ENCODE measurements at places on chromosomes 16 and 17.

DNA sequence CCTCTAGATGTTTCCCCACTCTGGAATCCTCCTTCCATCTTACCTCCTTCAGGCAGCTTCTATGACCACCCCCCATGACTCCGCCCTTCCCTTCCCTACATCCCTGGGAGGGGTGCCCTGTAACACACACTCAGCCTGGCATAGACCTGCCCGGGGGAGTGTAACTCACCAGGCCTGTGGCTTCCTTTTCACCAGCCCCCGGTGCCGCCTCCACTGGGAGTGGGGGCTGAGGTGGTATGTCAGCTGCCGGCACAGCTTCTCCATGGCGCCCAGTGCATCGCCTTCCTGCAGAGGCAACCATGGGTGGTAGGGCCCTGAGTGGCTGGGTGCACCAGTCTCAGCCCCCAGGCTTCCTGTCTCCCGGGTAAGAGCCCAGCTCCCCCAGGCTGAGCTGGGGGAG, 32.3 kb downstream of the TRPV2 start:
- DNase-seq: no peak

DNA sequence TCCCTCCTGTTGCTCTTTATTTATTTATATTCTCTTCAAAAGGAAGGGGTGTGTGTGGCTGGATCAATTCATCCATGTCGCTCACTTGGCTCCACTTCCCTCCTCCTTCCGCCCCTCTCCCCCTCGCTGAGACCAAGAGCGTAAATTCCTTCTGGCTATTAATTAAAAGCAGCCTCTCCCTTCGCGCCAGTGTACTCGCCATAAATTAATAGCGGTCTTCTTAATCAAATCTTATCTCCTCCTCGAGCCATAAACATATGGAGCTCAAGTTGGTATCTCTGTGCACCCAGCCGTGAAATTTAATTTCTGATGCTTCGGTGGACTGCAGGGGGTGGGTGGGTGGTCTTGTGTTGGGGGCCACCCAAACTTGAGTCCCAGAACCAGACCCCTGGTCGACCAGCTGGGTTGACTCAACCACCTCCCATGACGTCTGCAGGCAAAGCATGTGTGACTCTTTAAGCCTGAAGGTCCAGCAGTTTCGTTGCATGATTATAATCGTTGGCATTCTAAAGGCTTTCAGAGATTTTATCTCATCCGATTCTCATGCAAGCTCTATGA, 57.9 kb downstream of the SDK2 start:
- DNase-seq: no peak

- DNase-seq: no peak
Measured at GRCh38 chr16:78930561-78930960, 670.0 kb downstream of the MAF start.

- DNase-seq: no peak
Measured at GRCh38 chr17:10661437-10661836, 4.3 kb upstream of the MYH3 start.

DNA sequence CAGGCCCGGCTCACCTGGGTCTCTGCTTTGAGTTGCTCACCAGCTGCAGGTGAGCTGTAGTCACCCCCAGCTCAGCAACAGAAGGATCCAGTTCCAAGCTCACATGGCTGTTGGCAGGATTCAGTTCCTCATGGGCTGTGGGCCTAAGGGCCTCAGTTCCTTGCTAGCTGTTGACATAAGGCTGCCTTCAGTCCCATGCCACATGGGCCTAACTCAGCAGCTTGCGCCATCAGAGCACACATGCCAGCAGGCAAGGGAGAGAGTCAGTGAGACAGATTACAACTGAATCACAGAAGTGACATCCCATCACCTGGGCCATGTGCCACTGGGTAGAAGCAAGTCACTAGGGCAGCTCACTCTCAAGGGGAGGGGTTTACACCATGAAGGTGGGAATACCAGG, 24.7 kb downstream of the PSMD7 start:
- no peak for DNase-seq

GRCh38 chr17:76935331-76935730, 67.1 kb downstream of the MGAT5B start:
- DNase-seq: no peak

DNA sequence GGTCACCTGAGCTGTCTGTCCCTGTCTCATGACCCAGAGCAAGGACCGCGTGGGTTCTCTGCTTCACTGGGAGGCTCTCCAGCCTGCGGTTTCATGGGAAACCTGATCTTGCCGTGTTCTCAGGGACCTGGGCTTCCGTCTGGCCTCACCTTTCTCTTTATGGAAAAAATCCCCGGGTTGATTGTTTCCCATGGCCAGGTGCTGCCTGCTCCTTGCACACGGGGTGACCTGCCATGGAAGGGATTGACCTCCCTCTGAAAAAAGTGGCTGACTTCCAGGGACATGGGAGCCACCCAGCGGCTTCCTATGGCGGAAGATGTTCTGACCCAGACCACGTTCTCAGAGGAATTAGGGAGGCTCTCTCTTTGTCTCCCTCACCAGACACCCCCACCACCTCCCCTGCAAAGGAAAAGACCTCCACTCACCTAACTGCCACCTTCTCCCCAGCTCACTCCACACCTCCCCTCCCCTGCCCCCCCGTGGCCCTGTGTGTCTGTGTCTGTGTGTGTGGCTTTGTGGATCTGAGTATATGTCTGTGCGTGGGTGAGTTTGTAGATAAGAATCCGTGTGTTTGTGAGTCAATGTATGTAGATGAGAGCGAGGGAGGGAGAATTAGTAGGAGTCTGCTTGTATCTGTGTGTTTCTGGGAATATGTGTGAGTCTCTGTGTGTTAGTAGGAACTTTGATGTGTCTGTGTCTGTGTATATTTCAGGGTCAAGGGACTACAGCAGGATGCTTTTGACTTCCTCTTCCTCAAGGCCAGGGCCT, 154.6 kb downstream of the NTN1 start:
- no peak for DNase-seq

GRCh38 chr16:10083301-10083700, 98.9 kb downstream of the GRIN2A start:
- DNase-seq: no peak

DNA sequence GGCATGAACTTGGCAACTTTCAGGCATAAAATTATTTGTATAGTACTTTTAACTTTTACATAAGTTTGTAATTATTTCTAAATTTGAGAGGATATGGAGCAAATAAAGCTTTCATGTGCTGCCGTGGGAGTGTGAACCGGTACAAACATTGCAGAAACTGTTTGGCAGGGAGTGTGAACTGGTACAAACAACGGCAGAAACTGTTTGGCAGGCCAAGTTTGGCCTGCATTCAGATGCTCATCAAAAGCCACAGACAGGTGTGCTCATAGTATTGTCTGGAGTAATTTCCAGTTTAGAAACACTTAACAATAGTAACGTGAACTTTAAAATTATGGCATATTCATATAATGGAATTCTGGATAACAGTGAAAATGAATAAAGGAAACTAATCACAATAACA, 73.8 kb upstream of the ATP2A3 start:
- DNase-seq: no peak

GRCh38 chr16:59604354-59604753, 870.2 kb upstream of the GOT2 start:
- no peak for DNase-seq

DNA sequence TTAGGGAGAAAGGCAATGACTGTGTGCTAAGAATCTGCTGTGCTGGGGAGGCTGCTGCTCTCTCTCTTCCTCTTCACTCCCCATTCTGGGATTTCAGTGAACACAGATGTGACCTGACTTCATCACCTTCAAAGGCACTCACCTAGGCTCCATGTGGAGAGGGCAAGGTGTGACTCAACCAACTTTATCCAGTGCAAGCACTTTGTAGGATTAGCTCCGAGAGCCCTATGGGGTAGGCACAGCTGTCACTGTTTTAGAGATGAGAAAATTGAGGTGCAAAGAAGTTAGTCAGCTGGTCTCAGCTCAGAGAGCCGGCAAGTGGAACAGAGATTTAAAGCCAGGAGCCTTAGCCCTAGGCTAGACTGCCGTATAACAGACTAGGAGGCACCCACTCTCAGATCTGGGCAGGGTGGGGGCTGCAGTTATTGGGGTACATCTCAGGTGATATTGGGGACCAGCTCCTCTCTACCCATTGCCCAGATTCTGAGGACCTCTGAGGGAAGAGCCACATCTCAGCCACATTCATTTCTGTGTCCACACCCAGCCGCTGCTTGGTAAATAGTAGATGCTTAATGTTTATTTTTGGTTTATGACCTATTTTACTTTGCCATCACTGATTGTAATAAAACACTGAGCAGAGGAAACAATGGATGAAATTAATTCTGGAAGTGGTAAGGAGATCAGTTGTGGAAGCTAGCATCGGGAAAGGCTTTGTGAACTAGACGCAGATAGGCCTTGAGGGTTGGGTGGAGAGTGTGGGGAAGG, 138.8 kb downstream of the CCDC182 start:
- no peak for DNase-seq

GRCh38 chr16:23868136-23868535, 32.4 kb downstream of the PRKCB start:
- no peak for DNase-seq

GRCh38 chr16:72066747-72067146, 3.7 kb downstream of the HPR start:
- peak; percentile 16 for DNase-seq

DNA sequence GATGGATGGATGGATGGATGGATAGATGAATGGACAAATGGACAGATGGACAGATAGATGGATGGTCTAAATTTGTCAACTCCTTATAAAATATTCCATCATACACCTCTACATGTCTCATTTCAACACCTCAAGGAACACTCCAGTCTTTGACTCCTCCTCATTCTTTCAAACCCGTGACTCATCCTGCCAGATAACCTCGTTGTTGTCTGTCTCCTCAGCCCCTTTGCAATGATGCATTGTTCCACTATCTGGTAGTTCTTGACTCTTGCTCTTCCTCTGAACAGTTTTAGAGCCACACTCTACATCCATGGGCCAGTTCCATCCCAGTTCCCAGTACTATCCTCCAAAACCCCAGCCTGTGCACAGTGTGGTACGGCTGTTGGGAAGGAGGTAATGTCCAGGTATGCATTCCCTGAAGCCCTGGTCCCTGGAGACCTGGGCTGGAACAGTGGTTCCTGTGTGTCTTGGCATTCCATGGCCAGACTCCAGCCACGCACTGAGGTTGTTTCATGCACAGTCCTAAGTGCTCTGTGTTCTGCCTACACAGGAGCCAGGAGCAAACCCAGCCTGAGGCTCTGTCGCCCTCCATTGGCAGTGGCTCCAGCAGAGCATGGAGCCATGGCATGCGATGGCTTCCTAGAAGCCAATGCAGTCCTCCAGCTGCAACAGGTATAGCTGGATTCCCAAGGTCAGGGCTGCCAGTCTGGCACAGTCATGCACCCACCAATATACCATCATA, 105.7 kb downstream of the C17orf67 start:
- no peak for DNase-seq

GRCh38 chr17:43365356-43365755, 33.4 kb upstream of the ARL4D start:
- no peak for DNase-seq

DNA sequence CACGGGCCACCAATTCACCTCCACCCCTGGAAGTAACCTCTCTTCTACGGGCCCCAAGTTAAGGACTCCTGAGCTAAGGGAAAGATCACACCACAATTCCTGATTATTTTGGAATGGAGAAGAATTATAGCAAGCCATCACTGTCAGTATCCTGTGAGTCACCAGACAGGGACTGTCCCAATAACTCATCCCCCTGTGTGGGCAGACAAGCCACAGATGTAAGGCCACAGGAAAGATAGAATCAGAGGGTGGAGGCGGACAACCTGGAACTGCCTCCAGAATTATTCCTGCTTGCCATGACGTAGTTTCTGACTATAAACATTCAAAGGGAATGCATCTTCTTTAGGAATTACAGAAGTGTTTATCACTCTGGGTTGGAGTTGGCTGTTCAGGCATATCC, 5.8 kb upstream of the MYO1D start:
- DNase-seq: no peak

- DNase-seq: no peak
Measured at GRCh38 chr17:51778842-51779241, 379.7 kb downstream of the CA10 start.

GRCh38 chr17:77676237-77676661, 282.3 kb upstream of the TNRC6C start:
- DNase-seq: no peak

- no peak for DNase-seq
Measured at GRCh38 chr17:49022391-49022941, 25.3 kb downstream of the IGF2BP1 start.

GRCh38 chr17:29918016-29918415, 12.0 kb downstream of the SSH2 start:
- no peak for DNase-seq

DNA sequence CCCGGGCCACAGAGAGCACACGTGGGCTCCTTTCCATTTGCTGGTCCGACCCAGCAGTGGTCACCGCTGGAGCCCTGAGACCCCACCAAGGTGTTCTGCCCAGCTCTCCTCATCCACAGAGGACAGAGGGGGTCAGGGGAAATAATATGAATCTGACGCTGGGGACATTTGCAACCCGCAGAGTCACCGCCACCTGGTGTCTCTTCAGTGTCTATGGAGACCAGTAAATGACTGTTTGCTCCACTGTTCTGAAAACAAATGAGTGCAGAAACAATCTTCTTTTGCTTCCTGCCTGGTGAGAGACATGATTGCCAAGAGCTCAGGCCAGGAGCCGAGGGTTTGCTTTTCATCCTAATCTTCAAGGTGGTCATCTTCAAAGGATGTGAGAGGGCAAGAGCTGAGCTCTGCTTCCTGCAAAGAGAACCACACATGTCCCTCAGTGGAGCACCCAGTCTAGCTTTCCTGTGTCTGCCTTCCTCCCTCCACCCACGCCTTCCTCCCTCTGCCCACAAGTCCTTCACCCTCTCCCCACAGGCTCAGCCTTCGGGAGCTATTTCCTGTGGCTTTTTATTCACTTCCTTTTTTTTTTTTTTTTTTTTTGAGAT, 14.7 kb upstream of the KLHDC4 start:
- peak; percentile 30 for DNase-seq

DNA sequence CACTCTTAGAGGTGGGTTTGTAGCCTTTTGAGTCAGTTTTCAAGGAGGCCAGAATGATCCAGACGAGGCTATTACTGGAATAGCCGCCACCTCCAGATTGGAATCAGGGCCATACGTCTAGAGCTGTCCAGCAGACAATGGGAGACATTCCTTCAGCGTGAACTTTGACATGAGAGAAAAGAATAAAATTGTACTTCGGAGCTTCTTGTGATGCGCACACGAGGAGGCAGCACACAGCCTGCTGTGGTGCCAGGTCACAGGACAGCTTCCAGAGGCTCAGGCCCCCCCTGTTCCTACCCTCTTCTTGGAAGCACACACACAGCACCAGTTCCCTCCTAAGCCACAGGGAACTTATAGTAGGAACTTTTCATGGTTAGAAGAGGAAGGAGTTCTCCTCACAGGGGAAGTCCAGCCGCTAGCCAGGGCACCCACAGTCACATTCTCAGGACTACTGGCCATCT, 81.0 kb downstream of the VPS53 start:
- DNase-seq: no peak

- no peak for DNase-seq
Measured at GRCh38 chr17:34843682-34844081, 117.6 kb downstream of the CCT6B start.

DNA sequence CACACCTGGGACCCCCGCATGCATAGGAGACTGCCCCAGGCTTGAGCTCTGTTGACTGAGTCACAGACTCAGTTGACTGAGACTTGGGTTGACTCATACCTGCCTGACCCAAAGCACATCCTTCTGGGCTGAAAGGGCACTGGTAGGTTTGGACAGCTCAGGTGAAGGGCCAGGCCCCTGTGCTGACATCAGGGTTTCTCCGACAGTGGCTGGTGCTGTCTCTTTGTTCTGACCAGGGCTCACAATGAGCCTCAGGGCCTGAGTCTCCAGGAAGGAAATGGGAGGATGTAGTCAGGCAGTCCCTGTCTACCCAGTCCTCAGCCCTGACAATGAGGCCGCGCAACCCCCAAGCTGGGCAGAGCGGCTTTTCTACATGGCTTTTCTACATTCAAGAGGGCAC, 6.5 kb downstream of the SPNS2 start:
- no peak for DNase-seq

- DNase-seq: no peak
Measured at GRCh38 chr17:76654408-76654807, 10.9 kb upstream of the ST6GALNAC1 start.

Data from CD4-positive, alpha-beta T cell treated with Interleukin-2 at 100 ng/mL for 4 hours (primary cell).